ENCODE measurements at places on chromosomes 13 and 19.
A peak's percentile ranks its signal among the peaks of the same experiment; 100 is the strongest.

GRCh38 chr13:114057166-114058050 lies 75.0 kb downstream of the RASA3 start:
- no peak for DNase-seq

- no peak for DNase-seq
These were observed 13.7 kb downstream of the MAU2 start for GRCh38 chr19:19334063-19334988.

GRCh38 chr19:1817553-1818179 lies 5.6 kb upstream of the ATP8B3 start:
- no peak for DNase-seq

GRCh38 chr19:45886427-45887199 lies 672 bp upstream of the IRF2BP1 start:
- DNase-seq, result peak; percentile 77

- DNase-seq, result no peak
These were observed 7.2 kb downstream of the SIN3B start for GRCh38 chr19:16836115-16837034.

DNA sequence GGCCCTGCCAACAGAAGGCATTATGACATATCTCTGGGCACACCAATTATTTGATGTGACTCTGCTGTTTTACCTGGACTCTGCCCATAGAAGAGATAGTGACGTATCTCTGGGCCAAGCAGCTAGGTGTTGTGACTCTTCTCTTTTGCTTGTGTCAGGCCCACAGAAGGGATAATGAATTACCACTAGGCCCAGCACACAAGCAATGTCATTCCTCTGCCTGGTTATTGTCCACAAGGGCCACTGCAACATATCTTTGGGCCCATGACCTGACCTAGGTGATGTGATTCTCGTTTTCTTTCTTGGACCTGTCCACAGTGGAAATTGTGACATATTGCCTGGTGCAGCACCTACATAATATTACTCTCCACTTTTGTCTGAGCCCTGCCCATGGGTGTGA lies 65.1 kb upstream of the ZNF724 start:
- no peak for DNase-seq

- DNase-seq, result no peak
These were observed 22.8 kb upstream of the STK24 start for GRCh38 chr13:98599502-98600328.

DNA sequence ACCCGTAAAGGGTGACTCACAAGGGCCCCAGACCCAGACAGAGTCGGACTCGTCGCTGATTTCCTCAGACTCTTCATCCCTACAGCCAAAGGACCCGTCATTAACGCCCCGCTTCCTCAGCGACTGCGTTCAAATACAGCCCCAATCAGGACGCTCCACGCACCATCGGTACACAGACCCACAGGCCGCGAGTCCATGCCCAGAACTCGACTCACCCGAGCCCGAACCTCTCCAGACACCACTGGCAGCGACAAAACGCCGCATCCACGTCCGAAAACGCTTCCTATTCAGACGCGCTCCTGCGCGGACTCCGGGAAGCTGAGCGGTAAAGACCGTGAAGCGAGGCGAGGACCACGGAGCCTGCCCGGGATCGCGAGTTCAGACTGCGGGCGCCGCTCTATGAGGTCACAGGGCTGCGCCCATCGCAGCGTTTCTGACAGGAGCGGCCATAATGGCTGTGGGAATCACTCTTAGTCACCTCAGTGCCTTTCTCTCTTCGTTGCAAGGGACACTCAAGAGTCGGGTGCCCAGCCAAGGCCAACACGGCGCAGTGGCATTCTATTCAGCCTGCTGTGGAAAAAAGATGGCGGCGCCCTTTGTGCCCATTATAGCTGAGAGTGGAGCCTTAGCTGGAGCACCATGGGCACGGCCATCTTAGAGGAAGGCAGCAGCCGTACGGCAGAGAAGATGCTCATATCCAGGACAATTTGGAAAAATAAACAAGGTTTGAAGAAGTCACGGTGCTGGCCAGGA lies at the start of gene ZNF614:
TSS of gene ZNF614 (minus strand) at position 353 of the 753 bp plus-strand sequence. CDS start 2,634 bp downstream, outside the sequence.
- peak; percentile 65 for DNase-seq

- no peak for DNase-seq
These were observed 1.2 kb downstream of the CGB7 start for GRCh38 chr19:49056101-49056901.

- DNase-seq, result no peak
These were observed 12.3 kb upstream of the ZNF180 start for GRCh38 chr19:44512326-44513298.

- DNase-seq, result no peak
These were observed 15.4 kb upstream of the GTF3A start for GRCh38 chr13:27409013-27409412.

DNA sequence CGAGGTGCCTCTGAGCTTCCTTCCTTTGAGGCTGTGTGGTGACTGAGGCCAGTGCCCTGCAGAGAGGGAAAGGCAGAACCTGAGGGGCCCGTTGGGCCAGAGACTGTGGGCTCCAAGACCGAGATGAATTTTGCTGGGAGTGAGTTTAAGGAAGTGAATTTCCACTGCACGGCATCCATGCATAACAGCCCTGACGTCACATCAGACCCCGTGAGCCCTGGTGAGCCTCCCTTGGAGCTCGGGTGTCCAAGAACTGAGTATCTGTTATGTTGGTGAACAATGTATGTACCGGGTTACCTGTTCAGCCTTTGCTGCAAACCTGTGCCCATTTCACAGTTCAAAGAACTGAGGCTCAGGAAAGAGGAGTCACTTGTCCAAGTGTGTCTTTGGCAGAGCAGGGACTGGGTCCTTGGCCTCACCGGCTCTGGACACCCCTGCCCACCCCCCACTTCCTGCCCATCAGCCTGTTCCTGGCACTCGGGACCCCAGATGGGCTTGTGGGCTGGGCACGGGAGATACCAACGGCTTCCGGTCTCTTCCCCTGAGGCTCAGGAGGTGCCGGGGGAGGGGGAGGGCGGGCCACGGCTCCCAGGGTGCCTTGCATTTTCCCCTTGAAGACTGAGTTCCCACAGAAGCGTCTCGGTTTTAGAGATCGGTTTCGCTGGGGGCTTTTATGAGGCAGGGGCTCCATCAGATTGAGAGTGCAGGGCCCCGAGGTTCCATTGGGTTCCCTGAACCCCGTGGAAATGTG lies 33.7 kb downstream of the NFILZ start:
- no peak for DNase-seq

- no peak for DNase-seq
These were observed 128.7 kb downstream of the KLF12 start for GRCh38 chr13:74005320-74006157.

DNA sequence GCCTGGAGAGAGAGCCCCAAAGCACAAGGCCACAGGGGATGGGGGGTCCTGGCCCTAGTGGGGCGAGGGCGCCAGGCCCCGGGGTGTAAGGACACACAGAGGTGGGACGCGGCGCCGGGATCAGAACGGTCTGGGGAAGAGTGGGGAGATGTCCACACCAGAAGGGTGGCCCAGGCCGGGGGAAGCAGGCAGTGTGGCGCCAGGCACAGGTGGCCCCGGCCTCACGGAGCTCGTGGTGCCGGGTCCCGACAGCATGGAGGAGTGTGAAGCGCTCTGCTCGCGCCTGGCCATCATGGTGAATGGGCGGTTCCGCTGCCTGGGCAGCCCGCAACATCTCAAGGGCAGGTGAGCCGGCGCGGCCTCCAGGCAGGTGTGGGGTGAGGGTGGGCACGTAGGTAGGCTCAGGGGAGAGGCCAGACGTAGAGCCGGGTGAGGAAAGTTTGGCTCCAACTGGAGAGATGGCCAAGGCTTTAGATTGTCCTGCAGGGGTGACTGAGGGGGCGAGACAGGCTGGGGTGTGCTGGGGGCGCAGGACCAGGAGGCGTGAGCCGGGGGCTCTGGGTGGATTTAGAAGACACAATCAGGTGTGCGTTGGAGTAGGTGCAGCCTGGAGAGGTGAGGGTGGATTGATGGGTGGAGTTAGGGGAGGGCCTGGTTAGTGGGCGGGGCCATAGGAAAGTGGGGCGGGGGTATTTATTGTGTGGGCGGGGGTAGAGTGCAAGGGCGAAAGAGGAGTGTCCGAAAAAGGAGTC lies 2.9 kb upstream of the ARHGAP45 start:
- no peak for DNase-seq

DNA sequence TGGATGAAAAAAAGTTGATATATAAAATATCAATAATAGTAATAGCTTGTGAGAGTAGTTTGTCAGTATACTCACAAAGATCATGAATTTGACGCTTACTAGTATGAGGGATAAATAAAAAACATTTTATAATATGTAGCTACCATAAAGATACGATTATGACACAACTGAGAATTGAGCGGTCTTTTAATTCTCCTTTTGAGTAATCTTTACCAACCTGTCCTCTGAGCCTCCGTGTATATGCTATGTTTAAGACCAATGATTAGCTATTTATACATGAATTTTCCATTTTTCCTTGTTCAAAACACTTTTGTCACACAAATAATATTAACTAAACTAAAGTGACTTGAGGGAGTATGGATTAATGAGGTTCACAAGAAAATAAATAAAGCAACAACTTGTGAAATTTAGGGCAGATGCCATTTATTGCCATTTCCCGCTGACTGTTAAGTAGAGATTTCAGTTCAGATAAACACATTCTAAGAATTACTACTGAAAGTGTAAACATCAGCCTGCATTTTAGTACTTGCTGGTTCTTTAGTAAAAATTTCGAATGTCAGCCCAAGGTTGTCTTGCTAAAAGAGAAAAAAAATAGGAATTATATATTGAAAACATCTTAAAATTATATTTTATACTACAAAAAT lies 6.2 kb upstream of the IRS2 start:
- no peak for DNase-seq

DNA sequence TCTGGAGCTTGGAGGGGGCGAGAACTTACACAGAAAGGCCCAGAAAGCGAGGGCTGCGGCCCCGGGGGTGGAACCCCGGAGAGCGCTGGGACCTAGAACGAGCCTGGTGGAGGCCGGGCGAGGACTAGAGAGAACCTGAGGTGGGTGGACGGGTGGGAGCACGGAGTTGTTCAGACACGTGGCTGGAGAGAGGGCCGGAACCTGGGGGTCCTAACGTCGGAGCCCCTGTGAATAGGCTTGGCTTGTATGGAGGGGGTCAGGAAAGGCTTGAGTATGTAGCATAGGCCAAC lies 383 bp downstream of the ZNF581 start:
- DNase-seq, result no peak

- DNase-seq, result no peak
These were observed 550.7 kb upstream of the SLITRK5 start for GRCh38 chr13:87120476-87120875.

DNA sequence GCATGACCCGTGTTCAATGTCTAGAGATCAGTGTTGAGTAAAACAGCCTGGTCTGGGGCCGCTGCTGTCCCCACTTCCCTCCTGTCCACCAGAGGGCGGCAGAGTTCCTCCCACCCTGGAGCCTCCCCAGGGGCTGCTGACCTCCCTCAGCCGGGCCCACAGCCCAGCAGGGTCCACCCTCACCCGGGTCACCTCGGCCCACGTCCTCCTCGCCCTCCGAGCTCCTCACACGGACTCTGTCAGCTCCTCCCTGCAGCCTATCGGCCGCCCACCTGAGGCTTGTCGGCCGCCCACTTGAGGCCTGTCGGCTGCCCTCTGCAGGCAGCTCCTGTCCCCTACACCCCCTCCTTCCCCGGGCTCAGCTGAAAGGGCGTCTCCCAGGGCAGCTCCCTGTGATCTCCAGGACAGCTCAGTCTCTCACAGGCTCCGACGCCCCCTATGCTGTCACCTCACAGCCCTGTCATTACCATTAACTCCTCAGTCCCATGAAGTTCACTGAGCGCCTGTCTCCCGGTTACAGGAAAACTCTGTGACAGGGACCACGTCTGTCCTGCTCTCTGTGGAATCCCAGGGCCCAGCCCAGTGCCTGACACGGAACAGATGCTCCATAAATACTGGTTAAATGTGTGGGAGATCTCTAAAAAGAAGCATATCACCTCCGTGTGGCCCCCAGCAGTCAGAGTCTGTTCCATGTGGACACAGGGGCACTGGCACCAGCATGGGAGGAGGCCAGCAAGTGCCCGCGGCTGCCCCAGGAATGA lies 1.5 kb upstream of the CEACAM5 start:
- DNase-seq, result peak; percentile 32

DNA sequence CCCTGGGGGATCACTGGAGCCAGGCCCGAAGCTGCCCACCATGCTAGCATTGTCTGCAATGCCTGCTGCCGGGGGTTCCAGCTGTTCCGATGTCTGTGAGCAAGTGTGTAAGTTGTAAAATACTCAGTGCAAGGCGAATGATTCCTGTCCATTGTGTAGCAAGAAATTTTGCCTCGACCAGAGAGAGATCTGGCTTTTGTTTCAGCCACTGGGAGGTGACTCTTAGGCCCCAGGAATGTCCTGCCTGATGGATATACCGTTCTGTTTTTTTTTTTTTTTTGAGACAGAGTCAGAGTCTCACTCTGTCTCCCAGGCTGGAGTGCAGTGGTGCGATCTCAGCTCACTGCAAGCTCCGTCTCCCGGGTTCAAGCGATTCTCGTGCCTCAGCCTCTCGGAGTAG lies 7.3 kb upstream of the GADD45B start:
- no peak for DNase-seq

GRCh38 chr19:17790059-17790780 lies 4.7 kb upstream of the B3GNT3 start:
- DNase-seq, result no peak

DNA sequence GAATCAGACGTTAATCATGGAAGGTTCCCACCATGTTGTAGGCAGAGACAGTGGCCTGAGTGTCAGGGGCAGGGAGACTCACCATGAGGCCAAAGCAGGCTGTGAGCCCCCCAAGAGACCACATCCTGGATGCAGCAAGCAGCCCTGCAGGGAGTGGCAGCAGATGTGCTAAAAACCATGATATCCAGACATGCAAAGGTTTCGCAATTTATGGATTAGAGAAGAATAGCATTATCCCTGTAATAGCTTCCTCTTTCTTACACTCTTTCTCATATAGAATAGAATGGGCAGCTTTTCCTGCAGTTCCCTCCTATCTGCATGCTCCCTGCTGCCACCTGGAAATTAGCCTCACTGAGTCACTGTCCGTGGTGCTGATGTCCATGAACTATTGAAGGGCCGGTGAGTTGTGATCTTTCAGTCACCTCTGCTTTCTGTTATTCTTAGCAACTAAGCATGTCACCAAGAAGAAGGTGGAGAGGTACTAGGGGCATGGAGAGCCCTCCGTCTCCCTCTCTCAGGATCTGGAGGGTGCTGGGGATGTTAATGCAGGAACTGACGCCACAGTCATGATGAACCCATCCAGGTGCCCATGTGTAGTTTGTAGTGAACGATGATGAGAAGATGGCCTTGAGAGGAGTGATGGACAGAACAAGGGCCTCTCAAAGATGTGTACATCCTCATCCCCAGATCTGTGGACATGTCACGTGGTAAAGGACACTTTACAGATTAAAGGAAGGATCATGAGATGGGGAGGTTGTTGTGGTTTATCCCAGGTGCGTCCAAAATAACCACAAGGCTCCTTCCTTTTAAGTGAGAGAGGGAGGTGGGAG lies 9.9 kb downstream of the CEACAM4 start:
- no peak for DNase-seq

- DNase-seq, result no peak
These were observed 397.4 kb downstream of the FOXO1 start for GRCh38 chr13:40269086-40269485.

DNA sequence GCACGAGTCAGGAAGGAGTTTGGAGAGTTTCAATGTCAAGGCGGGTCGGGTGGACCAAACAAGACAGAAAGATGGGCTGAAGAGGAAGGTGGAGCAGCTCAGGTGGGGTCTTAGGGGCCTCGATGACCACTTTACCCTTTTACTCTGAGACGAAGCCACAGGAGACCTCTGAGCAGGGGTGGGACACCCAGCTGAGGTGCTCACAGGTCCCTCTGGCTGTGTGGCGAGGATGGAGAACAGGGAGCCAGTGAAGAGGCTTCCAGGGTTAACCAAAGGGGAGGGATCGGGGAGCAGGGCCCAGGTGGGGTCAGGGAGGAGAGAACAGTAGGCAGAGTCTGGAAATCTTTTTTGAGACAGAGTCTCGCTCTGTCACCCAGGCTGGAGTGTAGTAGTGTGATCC lies 2.0 kb upstream of the CCER2 start:
- DNase-seq, result no peak

- DNase-seq, result no peak
These were observed 30.1 kb downstream of the DNAJC3 start for GRCh38 chr13:95707035-95707434.
